Femur (tissue), 1 donor: ENCODE measurements at places on chromosomes 5 and 9.

DNA sequence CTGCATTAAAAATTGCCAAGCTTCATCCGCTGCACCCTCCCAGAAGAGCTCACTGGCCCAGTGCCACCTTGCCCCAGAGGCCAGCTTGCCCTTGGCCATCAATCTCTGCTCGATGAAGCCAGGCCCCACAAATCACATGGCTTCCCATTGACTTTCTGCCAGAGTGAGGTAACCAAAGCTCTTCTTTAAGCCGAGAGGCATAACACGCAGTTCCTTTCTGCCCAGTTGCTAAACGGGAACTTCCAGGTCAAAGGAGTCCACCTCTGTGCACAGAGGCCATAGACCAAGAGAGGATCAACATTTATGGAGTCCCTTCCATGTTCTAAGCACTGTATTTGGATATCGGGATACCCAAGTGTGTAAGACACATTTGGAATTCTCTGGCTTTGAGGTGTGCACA, 208.8 kb downstream of the KIF4B start:
- DNase-seq, result no peak

DNA sequence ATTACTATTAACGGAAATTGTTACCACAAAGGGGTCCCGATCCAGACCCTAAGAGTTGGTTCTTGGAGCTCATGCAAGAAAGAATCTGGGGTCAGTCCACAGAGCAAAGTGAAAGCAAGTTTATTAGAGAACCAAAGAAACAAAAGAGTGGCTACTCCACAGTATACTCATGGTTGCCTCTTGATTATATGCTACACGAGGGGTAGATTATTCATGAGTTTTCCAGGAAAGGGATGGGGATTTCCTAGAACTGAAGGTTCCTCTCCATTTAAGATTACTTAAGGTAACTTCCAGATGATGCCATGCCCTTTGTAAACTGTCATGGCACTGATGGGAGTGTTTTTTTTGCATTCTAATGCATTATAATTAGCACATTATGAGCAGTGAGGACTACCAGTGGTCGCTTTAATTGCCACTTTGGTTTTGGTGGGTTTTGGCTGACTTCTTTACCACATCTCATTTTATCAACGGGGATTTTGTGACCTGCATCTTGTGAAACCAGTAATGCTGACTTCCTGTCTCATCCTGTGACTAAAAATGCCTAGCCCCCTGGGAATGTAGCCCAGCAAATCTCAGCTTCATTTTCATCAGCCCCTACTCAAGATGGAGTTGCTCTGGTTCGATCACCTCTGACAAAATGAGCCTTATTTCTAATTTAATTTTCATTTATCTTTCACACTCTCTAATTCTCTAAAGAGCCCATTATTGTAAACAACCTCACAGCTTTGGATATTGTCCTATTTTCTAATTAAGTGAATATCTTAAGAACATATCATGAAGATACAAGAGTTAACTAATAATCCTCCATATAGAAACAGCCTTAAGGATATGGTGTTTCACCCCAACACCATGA, 336.3 kb downstream of the RASEF start:
- no peak for DNase-seq

- no peak for DNase-seq
Observed at GRCh38 chr9:2823227-2823626, 20.7 kb downstream of the PUM3 start.

GRCh38 chr5:90446961-90447360, 27.6 kb downstream of the MBLAC2 start:
- no peak for DNase-seq

- no peak for DNase-seq
Observed at GRCh38 chr5:134028496-134028895, 23.7 kb upstream of the VDAC1 start.
